ENCODE measurements at places on chromosomes 7 and 10.

DNA sequence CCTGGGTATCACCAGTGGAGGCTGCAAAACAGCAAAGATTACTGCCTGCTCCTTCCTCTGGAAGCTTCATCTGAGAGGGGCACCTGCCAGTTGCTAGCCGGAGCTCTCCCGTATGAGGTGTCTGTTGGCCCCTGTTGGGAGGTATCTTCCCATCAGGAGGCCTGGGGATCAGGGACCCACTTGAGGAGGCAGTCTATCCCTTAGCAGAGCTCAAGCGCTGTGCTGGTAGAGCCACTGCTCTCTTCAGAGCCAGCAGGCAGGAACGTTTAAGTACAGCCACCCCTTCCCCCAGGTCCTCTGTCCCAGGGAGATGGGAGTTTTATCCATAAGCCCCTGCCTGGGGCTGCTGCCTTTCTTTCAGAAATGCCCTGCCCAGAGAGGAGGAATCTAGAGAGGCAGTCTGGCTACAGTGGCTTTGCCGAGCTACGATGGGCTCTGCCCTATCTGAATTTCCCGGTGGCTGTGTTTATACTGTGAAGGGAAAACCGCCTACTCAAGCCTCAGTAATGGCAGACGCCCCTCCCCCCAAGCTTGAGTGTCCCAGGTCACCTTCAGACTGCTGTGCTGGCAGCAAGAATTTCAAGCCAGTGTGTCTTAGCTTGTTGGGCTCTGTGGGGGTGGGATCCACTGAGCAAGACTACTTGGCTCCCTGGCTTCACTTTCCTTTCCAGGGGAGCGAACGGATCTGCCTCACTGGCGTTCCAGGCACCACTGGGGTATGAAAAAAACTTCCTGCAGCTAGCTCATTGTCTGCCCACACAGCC is 19.6 kb downstream of the SEMA3E start:
- peak; percentile 56 for DNase-seq

- no peak for DNase-seq
These were observed 4.5 kb downstream of the GRB10 start for GRCh38 chr7:50778189-50778588.

DNA sequence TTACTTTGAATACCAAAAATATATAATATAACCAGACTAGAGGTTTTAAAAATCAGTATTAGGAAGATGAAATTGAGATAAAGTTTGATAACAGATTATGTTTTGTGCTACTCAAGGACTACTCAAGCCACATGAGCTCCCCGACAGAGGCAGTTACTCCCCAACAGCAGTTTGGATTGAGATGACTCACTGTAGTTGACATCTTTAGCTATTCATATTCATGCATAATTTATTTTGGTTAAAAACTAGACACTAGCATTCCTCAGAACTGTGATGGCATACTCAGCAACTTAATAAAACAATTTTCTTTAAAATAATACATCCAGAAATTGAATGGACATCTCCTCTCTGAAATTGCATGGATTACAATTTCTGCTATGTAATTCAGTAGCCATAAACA is 19.6 kb downstream of the PCLO start:
- DNase-seq: no peak

DNA sequence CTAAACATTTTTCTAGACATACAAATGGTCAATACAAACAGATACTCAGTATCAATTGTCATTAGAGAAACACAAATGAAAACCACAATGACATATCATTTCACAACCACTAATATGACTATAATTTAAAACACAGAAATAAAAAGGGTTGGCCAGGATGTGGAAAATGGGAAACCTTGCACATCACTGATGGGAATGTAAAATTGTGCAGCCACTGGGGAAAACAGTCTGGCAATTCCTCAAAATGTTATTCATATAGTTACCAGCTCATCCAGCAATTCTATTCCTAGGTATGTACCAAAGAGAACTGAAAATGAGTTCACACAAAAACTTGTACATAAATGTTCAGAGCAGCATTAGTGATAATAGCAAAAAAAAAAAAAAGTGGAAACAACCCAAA is 106.1 kb upstream of the LRRTM3 start:
- DNase-seq: no peak

GRCh38 chr10:90644165-90644564 is 213.7 kb downstream of the HTR7 start:
- DNase-seq: no peak

DNA sequence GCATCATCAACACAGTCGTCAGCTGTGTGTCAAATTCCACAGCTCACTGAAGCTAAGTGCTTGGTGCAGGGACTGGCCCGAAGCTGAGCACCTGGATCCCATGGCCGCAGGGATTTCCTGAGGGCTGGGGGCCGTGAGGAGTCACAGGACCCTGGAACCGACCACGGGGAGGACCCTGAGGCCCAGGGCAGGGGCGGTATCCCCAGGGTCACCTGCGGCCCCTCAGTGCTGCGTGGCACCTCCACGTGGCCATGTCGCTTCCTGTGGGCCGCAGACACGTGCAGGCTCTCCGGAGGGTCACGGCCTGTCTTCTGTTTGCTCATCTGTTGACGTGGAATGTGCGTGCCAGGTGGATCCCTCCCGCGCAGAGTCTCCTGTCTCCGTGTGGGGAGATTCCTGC is 53.4 kb downstream of the NKX6-2 start:
- no peak for DNase-seq

DNA sequence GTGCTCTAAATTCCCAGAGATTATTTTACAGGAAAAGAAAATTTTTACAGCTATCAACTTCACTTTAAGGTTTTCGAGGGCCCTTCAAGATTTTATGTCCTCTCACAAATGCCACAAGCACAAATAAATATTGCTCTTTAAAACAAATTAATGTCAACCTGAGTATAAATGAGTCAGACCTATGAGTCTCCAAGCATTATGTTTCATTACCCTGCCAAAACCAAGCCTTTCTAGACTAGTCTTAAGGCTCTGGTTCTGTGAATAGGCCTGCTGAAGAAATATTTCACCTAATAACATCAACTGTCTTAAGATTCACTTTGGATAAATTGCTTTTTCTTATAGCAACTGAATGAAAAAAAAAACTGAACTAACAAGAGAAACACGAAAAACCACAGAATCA is 153.0 kb downstream of the PDE1C start:
- DNase-seq: no peak

- DNase-seq: no peak
These were observed 217.2 kb upstream of the PLXNA4 start for GRCh38 chr7:132793474-132793873.

DNA sequence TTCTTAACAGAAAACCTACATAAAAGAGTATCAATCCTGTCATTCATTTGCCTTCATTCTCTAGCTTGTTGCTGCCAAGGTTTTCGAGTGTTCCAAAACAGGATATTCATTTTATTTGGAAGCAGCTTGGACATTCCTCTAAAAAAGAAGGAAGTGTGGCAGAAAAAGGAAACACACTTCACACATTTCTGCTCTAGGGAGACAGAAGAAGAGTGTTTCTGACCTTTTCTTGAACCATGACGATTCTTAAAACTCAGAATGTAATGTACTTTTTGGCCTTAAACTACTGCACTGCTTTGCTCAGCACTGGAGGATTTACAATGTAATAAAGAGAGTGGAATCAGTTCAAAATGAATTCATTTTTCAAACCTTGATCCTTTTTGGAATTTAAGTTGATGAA is 81.3 kb downstream of the SEMA3A start:
- DNase-seq: no peak

DNA sequence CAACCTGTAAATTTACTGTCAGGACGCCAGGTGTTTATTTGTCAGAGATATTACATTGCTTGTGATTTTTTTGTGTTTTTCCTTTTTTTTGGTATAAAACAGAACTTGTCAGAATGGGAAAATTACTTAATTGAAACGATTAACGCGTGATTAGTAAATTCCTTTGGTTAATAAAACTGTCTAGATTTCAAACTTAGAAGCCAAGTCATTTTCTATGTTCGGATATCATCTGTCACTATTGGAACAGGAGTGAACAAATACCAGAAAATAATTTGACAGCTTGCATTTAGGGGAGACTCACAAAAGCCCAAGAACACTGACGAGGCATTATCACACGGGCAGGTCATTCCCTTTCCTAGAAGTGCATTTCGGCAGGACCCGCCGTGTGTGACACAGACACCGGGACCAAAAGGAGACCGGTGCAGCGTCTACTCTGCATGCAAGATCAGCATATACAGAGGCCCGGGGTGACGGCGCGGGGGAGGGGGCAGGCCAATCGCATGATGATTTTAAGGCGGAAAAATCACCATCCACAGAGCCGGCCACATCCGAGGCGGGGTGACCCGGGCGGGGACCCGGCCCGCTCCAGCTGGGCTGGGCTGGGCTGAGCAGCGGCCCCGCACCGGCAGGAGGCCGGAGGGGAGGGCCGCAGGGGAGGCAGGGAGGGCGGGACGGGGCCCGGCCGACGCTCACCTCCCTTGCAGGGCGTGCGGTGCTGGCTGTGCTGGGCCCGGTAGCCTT is 841 bp downstream of the GLUD1 start:
- peak; percentile 67 for DNase-seq

- DNase-seq: no peak
These were observed 44.1 kb downstream of the RNF32 start for GRCh38 chr7:156684661-156685060.

DNA sequence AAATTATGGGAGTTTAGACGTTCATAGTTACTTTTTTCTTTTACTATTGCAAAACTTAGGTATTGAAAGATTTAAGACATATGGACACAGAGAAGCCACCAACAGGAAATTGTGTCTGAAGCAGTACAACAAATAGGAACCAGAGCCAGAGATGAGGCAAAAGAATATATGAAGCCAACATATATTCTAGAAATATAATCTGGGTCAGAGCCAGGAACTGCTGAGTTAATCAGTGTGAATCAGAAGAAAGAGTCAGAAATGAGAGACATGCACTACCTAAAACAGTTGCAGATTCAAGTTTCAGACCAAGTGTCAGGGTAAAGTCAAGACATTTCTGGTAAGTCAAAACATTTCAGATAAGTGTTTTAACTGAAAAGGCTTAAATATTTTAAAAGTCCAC is 67.7 kb downstream of the DGKB start:
- DNase-seq: no peak

DNA sequence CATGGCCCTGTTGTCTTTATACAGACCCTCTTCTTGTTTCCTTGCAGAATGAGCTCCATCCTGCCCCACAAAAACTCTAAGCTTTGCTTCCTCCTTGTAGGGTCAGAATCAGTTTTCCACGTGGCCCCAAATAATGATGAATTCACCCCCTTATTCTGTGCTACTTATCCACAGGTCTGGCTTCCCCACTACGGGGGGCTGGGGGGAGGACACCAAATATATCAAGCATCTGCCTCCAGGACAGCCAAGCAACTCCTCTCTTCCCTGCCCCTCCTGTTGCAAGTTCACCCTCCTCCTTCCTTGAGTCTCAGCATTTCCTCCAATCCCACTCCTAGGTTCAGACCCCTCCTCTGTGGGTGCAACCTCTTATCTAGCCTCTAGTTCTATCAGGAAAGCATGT is 743.3 kb downstream of the GRID1 start:
- no peak for DNase-seq

- no peak for DNase-seq
These were observed 54.0 kb downstream of the GSDME start for GRCh38 chr7:24703296-24703695.

- peak; percentile 49 for DNase-seq
These were observed 93.8 kb upstream of the SMNDC1 start for GRCh38 chr10:110398419-110399105.

GRCh38 chr7:134589491-134589941 is 40.6 kb downstream of the AKR1B15 start:
- no peak for DNase-seq

DNA sequence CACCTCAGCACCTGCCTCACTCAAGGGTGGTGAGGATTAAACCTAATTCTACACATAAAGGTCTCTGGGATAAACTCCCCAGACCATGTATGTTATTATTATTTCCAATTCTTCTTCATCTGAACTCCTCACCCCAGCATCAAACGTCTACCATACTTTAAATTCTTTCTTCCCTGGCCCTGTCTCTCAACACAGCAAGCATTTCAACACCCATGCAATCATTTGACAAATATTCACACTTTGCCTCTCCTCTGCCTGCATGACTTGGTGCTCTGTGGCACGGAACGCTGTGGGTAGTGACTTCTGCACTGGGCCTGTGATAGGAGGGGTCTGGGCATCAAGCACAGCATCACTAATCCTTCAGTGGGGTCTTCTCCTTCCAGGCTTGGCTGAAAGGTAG is 490.8 kb downstream of the TNS3 start:
- DNase-seq: no peak

DNA sequence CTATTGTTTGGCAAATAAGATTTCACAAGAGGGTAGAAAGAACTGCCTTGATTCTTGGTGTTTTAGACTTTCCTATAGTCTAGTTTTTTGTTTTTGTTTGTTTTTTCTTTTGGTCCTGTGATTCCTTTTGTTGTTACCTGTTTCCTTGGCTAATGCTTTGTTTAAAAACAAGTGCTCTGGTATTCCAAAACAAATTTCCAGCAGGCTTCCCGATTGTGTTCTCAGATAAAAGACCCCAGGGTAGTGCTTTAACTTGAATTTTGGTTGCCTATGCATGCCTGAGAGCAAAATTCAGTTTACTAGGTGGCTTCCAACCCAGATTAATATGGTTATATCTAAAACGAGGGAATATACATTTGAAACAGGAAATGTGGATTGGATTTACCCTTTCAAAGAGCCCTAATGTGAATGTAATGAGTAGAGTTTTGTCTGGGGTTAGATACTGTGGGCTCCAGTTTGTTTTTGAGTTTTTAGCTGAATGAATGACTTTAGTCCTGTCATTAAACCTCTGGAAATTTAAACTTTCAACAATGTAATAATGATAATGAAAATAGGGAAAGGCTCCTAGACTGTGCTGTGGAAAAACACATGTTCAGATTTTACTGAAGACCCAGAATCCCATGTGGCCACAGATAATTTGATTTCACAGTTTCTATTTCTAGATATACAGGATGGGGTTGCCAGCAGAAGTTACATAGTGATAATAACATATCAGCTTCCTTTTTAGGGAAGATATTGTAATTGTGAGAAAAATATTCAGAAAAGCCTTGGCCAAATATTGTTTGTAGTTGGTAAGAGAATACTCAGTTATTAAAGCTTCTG is 23.9 kb downstream of the AUTS2 start:
- DNase-seq: no peak

DNA sequence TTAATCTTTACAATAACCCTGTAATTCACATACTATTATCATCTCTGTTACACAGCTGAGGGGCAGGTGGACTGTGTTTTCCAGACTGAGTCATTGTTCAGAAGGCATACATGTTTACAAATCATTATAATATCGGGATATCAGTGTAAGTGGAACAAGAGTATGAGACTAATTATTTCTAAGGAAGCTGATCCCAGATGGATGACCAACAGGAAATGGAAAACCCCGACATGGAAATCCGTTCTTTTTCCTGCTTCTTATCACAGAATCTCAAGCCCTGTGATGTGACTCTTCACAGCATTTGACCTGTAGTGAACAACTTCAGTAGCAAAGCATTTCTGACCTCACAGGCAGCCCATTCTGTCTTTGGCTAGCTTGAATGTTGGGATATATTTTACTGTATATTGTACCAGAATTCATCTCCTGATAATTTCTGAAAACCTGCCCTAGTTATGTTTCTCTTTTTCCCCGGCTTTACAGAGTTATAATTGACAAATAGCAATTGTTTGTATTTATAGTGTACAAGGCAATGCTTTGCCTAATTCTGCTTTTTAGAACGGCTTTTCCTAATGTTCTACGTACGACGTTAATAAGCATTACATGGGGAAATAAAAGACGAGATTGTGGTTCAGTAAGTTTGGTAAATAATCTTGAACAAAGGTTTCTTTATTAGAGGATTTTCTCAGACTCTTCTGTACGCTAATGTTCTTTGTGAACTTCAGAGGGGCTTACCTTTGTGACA is 78.6 kb upstream of the SYPL1 start:
- no peak for DNase-seq

- no peak for DNase-seq
These were observed 245.2 kb downstream of the TNS3 start for GRCh38 chr7:47336472-47337425.
